Smooth muscle cell of trachea (primary cell): ENCODE measurements at places on chromosomes 7 and 10. TPM values are rescaled to one million over a fixed set of nuclear protein-coding genes. Genes with fewer than 3 reads are reported as not detected.

The TNRC18 gene
- total RNA-seq, result 67.3 and 83.3 TPM in 2 replicates

The IL6 gene
- 2.2 and 15.1 TPM in 2 replicates for total RNA-seq

The TET1 gene
- total RNA-seq, result 3.3 and 4.7 TPM in 2 replicates

The MRPS33 gene
- total RNA-seq, result 23.0 and 36.2 TPM in 2 replicates

The TMEM270 gene
- total RNA-seq, result 0.17 TPM in 1 of 2 replicates, not detected in the other

The CPA5 gene
- 0.17 TPM in 1 of 2 replicates, not detected in the other for total RNA-seq

The ASB15 gene
- total RNA-seq, result not detected in 2 replicates
